ENCODE measurements at places on chromosomes 5 and 9. TPM values are rescaled to one million over a fixed set of nuclear protein-coding genes. Genes with fewer than 3 reads are reported as not detected.

- DNase-seq = peak; percentile 76
These were observed 4.2 kb upstream of the CA9 start for GRCh38 chr9:35669331-35670145.

DNA sequence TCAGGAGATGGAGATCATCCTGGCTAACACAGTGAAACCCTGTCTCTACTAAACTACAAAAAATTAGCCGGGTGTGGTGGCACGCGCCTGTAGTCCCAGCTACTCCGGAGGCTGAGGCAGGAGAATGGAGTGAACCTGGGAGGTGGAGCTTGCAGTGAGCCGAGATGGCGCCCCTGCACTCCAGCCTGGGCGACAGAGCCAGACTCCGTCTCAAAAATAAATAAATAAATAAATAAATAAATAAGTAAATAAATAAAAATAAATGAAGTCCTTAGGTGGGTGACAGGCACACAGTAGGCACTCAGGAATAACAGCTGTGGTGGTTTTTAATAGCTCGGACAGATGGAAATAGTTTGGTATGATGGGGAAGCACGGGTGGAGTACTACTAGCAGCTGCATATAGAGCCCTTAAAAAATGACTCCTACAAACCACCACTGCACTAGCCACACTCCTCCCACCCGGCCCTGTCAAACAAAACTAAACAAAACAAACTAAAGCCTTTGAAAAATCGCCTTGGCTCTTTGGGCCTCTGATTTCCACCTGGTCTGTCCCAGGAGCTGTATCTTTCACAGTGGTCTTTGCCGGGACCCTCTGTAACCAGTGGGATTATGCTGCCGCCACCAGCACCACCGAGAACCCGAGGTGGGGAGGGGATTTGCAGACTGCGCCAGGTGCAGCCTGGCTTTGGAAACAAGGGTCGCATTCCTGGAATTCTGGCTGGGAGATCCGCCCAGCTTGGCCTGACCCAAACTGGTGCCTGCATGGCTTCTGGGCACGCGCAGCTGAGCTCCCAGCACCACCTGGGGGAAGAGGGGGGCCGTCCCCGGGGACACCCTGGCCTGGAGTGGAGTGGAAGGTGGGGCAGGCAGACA lies 5.1 kb upstream of the WDR5 start:
- peak; percentile 11 for DNase-seq

DNA sequence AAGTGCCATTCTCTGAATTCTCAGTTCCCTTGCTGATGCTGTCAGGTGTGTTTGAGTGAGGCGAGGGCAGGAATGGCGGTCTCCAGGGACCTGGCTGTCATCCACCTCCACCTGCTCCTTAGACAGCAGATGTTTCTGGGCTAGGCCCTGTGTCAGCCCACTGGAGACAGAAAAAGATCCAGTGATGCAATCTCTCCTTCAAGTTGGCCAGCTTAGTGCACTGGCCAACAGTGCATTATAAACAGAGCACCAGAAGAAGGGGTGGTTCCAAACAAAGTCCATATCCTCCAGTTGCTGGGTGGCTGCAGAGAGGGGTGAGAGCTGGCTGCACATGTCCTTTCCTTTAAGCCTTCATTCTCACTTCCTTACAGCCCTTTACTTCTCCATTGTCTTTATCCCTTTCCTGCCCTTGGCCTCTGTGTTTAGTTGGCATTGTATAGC lies 26.5 kb downstream of the NANS start:
- peak; percentile 46 for DNase-seq

- no peak for DNase-seq
These were observed 11.8 kb upstream of the FCN1 start for GRCh38 chr9:134929193-134930158.

DNA sequence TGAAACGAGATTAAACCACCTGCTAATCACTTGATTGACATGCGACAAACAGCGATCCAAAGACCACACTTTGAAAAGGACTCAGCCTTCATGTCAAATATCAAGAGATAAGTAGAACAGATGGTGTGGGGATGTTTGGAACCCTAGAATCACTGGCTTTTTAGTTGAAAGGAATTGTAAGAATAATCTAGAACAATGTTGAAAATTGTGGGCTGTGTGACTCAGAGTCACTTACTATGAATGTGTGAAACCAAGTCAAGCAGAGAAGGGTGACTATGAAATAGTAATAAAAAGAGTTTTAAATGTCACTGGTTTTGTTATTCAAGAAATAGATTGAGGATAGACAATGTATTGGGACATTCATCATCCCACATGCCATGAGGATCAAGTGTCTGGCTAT lies 14.1 kb upstream of the C1QTNF3 start:
- DNase-seq = no peak

DNA sequence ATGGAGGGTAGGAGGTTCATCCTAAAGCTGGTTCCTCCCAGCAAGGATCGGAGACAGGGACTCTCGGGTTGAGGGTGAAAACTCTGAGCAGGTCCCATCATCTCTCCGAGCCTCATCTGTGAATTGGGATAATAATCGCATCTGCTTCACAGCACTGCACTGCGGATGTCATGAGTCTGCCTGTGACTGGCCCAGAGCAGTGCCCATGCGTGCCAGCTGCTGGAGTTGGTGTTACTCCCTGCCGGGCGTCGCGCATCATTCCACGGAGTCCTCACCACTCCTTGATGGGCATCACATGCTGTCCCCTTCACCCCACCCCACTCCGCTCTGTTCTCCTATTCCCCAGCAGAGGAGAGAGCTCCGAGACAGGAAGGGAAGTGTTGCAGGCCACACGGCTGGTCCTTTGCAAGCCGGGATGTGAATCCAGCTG lies 35.1 kb upstream of the ORM1 start:
- no peak for DNase-seq

GRCh38 chr5:96432216-96433065 lies 607 bp downstream of the PCSK1 start:
- no peak for DNase-seq

- no peak for DNase-seq
These were observed 35.8 kb downstream of the PPARGC1B start for GRCh38 chr5:149765932-149766331.

- DNase-seq = no peak
These were observed 248.6 kb downstream of the PDZD2 start for GRCh38 chr5:31887556-31887955.

GRCh38 chr9:89923961-89924504 lies 319.2 kb downstream of the GADD45G start:
- no peak for DNase-seq

DNA sequence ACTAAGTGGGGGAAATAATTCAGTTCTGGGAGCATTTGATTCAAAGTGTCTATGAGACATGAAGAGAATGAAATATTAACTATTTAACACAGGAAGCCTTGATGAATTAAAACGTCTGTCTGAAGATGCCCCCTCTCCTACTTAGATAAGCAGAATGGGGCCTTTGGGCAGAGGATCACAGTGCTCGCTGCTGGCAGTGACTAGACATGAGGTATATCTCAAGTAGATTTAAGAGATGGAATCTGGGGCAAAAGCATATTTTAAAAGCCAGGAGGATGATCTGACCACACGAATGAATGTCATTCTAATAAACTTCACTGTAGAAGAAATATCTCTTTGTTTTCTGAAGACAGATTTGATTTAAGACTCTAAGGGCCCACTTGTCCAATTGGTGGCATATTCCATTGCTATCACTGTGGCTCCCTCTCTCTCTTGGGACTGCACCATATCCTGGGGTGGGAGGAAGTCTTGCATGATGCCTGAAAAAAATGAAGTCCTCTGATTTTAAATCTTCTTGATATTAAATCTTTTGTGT lies 254.0 kb downstream of the MAN2A1 start:
- DNase-seq = no peak

- no peak for DNase-seq
These were observed 1363.9 kb downstream of the MAT2B start for GRCh38 chr5:164869325-164869724.

DNA sequence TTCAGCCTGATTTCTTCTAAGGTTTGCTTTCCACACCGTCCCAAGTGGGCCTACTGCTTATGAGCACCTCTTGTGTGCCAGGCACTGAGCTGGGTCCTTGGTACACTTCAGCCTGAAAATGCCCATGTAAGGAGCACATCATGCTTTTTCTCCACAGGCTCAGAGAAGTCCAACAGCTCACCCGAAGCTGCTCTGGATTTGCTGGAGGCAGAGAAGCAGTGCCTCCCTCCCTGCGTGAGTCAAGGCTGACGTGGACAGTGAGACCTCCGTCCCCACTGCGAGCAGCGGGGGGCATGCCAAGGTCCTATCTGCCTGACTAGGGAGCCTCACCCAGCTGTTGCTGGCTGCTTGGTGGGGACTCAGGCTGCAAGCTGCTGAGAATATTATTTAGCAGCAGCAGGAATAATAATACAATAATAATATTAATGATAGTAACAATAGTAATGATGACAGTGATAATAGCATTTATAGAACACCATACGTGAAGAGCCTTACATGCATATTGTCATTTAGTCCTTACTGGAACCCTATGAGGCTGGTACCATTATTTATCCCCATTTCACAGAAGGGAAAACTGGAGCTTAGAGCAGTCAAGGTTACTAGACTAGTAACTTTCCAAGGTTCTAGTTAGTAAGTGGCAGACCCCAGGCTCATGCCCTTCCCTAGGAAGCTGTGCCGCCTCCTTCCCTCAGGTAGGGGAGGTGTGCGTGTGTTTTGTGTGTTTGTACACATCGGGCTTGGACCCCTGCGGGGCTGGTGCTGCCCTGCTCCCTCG lies 194.8 kb downstream of the HSPA4 start:
- DNase-seq = peak; percentile 20

- no peak for DNase-seq
These were observed 154.4 kb upstream of the CLINT1 start for GRCh38 chr5:158013303-158013702.

The CBY3 gene
- 0.18 TPM for total RNA-seq

The ENTREP1 gene
- not detected for total RNA-seq

The IRX1 gene
- total RNA-seq = not detected

Data from IMR-90 (cell line).